ENCODE measurements at places on chromosomes 1 and 21.

DNA sequence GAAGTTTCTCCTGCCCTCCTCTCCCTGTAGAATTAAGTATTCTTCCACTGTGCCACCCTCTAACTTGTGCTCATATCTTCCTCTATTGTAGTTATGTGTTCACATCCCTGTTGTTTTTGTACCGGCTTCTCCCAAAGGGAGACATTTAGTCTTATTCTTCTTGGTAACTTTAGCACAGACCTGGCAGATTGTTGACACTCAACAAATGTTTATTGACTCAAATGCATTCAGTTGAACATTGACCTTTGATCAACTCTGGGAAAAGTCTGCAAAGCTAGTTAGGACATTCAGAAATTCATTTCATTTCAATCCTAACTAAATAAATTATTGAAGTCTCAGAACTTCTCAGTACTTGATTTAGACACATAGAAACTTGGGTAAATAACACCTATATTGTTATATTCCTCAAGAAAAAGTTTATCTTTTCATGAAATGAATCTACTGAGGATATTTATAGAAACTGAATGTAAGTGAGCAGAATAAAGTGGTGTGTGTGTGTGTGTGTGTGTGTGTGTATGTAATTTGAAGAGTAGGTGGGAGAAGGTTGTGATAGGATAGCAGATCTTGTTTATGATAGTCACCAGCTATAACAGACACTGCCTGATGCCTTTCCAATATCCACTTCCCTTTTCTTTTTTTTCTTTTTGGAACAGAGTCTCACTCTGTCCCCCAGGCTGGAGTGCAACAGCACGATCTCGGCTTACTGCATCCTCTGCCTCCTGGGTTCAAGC lies 872.4 kb upstream of the CXADR start:
- DNase-seq, result no peak

GRCh38 chr1:88640060-88640459 lies 44.0 kb upstream of the PKN2 start:
- no peak for DNase-seq

GRCh38 chr1:150843474-150843873 lies 32.9 kb downstream of the ARNT start:
- DNase-seq, result no peak

GRCh38 chr1:184162281-184162680 lies 110.8 kb downstream of the TSEN15 start:
- DNase-seq, result no peak

DNA sequence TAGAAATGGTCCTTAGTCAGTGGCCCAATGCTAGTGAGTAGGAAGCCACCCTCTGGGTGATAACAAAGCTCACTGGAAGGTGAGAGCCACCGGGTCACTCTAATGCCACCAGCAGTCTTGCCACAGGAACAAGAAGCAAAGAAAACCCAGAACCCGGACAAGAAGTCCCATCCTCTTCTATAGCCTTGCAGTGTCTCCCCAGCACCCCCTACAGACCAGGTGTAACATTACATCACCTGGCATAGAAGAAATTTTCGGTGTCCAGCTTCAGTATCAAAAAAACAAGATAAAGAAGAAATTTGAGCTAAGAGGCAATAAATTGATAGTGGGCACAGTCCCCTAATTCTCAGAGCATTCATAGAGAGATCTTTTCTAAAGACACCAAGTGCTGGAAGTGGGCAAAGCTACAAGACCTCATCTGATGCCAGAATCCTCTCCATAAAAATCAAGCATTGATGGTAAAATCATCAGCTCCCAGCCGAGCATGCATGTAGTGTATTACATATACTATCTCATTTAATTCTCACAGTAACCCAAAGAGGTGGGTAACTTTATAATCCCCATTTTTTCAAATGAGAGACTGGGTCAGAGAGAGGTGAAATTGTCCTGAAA lies 491.0 kb downstream of the MATN1 start:
- DNase-seq, result no peak

DNA sequence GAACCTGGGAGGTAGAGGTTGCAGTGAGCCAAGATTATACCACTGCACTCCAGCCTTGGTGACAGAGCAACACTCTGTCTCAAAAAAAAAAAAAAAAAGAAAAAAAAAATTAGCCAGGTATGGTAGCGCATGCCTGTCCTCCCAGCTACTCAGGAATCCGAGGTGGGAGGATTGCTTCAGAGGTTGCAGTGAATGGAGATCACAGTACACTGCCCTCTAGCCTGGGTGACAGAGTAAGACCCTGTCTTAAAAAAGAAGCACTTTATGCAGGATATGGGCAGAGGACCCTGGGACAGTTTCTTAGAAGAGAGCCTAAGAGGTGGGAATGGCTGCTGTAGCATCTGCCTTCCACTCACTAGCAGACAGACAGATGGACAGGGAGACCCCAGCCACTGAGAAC lies 23.0 kb downstream of the IQGAP3 start:
- DNase-seq, result no peak

- DNase-seq, result no peak
Observed at GRCh38 chr21:38479641-38480525, 18.4 kb downstream of the ERG start.

GRCh38 chr1:248631354-248632008 lies 3.4 kb downstream of the OR2T11 start:
- no peak for DNase-seq

GRCh38 chr1:39238476-39238875 lies 34.0 kb downstream of the MACF1 start:
- DNase-seq, result peak; percentile 43

DNA sequence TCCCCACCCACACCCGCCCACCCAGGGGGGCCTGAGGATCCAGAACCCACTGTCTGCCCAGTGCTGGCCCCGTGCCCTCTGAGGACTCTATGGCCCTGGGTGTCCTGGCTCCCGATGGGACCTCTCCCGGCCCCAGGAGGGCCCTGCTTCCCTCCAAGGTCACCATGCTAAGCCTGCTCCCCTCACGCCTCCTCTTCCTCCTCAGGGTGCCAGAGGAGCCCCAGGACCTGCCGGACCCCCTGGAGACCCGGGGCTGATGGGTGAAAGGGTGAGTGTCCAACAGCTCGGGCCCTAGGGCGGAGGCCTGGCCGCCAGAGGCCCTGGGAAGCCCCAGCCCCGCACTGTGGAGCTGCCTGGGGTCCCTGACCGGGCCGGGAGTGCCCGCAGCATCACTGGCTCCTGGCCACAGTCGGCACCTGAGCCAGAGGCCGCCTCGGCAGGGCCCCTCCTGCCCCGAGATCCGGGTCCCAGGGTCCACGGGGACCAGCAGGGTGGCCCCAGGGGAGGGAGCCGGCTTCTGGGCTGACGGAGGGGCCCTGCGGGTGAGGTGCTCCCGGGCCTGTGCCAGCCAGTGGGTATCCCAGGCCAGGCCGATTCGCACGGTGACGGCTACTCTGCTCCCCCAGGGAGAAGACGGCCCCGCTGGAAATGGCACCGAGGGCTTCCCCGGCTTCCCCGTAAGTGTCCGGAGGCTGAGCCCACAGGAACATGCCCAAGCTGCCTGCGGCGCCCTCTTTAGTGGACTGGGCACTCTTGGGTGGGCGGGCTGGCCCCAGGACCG lies 16.1 kb downstream of the COL6A1 start:
- DNase-seq, result peak; percentile 10

DNA sequence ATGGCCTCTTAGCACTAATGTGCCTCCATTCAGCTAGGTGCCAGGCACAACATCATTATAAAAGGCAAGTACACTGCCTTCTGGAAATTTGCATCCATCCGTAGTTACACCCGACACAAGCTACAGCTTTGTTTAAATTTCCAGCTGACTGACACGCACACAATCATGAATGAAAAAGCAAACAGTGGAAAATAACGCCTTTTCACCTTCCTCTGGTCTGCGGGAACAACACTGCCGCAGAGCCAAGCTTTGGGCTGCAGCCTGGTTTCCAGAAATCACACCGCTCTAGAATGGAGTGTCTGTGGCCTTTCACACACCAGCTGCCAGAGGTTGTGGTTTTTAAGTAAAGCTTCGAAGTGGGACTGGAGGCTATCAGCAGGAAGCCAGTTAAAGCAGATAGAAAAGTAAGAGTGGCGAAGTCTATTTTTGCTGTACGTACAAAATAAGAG lies 142.8 kb upstream of the COA6 start:
- DNase-seq, result no peak

- DNase-seq, result no peak
Observed at GRCh38 chr1:1622010-1622787, 6.9 kb downstream of the MIB2 start.

GRCh38 chr1:116820369-116820768 lies 66.1 kb downstream of the CD2 start:
- no peak for DNase-seq

DNA sequence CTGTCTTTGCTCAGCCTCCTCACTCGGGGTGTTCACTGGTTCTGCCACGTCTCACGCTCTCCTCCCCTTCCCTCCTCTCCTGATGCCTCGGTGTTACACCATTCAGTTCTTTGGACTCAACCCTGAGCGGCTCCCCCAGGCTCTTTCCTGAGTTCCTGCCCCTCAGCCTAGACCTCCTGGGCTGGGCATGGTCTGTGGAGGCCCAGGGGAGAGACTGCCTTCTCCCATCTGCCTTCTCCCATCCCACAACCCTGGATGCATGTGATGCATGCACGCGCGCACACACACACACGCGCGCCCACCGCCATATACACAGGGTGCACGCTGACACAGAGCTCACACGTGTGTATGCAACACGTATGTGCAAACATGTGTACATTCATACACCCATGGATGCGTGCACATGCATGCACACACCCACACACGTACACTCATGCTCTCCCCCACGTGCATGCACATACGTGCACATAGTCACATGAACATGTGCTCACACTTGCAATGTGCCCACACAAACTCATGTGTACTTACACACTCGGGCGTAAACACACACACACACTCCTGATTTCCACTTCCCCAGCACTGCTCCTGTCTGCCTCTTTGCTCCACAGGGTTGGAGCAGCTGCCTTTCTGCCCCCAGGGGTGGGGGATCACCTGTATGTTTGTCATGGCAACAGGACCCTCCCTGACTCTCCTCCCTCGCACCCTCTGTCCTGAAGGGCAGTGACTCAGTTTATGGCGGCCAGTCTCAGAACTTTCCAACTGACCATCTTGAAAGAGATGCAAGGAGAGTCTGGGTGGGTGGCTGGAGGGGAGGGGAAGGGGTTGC lies 59.0 kb downstream of the HUNK start:
- DNase-seq, result no peak

- DNase-seq, result no peak
Observed at GRCh38 chr1:3697810-3698209, 45.5 kb downstream of the TP73 start.

GRCh38 chr1:19407494-19408096 lies 77.7 kb downstream of the CAPZB start:
- no peak for DNase-seq

DNA sequence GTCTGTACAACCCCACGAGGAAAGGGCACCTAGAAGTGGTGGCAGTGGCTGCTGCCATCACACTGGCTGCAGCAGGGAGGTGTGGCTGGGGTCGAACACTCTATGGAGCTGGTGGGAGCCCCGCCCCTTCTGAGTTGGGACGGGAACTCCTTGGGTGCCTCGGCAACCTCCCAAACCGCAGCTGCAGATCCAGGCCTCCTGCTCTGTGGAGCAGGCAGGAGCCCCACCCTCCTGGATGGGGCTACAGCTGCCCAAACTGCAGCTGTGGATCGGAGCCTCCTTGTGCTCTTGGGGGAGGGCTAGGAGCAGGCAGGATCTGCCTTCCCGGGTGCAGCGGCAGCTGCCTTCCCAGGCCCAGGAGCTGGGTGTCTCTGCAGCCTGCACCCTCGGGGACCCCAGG lies 38.9 kb upstream of the TARDBP start:
- DNase-seq, result no peak

DNA sequence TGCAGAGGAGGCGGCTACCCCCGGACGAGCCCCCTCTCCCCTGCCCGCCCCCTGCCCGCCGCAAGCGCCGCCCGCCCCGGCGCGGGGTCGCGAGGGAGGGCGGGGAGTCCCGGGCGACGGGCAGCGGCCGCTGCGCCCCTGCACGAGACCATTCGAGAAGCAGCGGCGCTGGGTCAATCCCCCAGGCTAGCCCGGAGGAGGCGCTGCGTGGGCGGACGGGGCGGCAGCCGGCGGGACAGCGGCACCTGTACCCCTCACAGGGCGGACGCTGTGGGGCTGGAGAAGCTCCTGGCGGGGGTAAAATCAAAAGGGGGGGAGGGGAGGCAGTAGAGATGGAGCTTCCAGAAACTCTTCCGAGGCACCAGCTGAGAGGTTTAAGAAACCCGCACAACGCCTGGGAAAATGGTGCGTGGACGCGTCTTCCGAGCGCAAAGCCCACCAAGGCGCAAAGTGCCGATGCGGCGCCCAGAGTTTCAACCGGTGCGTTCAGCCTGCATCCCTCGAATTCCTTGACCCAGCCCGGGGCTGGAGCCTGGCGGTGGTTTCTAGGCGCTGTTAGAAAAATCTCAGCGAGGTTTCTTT lies at the start of gene PLPPR5:
PLPPR5 (minus strand) TSS at position 1 of the 582 bp plus-strand sequence. CDS start 190 bp downstream, outside the sequence.
- DNase-seq, result no peak

DNA sequence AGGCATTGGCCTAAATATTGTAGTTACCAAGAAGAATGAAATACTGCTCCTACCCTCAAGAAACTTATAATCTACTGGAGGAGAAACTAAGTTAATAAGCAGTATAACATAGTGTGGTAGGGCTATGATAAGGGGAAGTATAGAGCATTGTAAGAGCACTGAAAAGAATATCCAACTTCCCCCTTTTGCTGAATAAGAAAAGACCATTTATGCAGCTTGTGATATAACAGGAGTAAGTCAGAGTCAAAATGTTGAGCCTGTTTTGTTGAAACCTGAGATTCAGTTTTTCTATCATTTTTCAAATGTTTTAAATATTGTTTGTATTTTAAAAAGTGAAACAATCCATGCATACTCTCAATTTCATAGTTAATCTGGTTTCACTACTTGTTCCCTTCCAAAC lies 48.3 kb upstream of the FCRL4 start:
- DNase-seq, result no peak

DNA sequence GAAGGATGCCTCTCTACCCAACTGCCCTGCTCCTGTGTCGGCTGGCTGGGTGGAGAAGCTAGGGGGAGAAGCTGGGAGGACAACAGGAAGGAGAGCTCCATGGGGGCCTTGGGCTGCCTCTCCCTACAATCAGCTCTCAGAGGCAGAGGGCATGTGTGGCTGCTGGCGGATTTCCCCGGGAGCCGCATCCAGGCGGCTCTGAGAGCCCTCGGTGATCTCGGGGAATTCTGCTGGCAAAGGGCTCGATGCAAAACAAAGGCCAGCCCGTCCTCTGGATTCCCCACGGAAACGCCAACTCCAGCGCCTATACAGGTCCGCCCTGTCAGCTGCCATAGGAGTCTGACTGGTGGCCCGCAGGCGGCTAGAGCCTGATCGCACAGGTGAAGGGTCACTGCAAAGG lies 26.4 kb upstream of the EVA1B start:
- no peak for DNase-seq
